Endodermal cell (in vitro differentiated cells): ENCODE measurements at places on chromosomes 5 and 9.

GRCh38 chr5:176583076-176583475, 26.9 kb downstream of the GPRIN1 start:
- DNase-seq, result no peak

- no peak for DNase-seq
Observed at GRCh38 chr5:96829297-96829696, 21.6 kb upstream of the ERAP1 start.

GRCh38 chr9:132472599-132472998, 62.6 kb downstream of the CFAP77 start:
- DNase-seq, result no peak

DNA sequence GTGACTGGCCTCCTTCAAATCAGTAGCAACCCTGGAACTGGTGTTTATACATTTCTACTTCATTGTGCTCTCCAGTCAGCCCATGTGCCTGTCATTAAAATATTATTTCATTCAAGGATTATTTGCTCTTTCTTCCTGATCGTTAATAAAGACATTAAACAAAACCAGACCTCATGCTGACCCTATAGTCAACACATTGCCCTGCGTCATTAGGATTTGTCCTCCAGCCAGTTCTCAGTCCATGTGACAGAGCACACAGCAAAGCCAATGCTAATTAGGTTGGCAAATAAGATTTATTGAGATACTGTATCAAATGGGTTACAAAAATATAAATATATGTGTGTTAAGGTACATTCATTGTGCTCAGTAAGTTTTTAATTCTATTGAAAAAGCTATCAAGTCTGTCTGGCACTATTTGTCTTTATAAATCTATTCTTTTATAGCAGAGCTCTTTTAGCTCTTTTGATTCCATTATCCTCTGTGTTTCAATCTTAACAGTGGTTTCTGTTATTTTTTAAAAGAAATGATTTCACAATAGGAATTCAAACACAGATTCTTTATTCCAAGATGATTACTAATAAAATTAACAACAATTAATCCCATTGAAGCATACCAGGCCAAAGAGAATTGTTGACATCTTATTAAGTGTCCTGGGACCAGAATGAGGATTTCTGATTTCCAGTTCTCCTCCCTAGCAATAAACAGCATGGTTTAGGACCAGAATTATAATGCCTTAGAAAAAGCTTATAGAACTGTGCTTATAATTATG, 209.4 kb upstream of the RGMB start:
- DNase-seq, result no peak

DNA sequence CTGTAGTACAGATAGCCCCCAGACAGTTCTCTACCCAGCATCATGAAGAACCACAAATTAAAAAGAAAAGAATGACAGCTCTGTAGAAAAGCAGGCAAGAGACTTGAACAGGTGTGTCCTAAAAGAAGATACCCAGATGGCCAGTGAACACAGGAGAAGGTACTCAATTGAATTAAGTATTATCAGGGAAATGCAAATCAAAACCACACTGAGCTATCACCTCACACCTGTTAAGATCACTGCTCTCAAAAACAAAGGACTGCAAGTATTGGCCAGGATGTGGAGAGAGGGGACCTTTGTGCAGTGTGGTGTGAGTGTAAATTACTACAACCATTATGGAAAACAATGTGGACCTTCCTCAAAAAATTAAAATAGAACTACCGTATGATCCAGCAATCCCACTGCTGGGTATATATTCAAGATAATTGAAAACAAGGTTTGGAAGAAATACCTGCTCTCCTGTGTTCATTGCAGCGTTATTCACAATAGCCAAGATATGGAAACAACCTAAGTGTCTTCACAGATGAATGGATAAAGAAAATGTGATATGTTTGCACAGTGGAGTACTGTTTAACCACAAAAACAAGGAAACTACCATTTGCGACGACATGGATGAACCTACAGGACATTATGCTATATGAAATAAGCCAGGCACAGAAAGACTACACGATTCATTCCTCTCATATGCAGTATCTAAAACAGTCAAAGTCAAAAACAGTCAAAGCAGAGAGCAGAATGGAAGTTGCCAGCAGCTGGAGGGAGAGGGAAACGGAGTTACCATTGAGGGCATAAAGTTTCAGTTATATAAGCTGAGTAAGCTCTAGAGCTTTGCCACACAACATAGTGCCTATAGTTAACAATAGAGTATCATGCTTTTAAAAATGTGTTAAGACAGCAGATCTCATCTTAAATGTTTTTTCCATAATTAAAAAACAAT, 102.6 kb downstream of the WNK2 start:
- no peak for DNase-seq

GRCh38 chr5:65482736-65483545, 1.2 kb upstream of the ADAMTS6 start:
- DNase-seq, result peak; percentile 72

- no peak for DNase-seq
Observed at GRCh38 chr5:105581988-105582690, 2019.5 kb upstream of the NUDT12 start.

GRCh38 chr5:130000460-130000859, 96.2 kb downstream of the CHSY3 start:
- DNase-seq, result no peak

DNA sequence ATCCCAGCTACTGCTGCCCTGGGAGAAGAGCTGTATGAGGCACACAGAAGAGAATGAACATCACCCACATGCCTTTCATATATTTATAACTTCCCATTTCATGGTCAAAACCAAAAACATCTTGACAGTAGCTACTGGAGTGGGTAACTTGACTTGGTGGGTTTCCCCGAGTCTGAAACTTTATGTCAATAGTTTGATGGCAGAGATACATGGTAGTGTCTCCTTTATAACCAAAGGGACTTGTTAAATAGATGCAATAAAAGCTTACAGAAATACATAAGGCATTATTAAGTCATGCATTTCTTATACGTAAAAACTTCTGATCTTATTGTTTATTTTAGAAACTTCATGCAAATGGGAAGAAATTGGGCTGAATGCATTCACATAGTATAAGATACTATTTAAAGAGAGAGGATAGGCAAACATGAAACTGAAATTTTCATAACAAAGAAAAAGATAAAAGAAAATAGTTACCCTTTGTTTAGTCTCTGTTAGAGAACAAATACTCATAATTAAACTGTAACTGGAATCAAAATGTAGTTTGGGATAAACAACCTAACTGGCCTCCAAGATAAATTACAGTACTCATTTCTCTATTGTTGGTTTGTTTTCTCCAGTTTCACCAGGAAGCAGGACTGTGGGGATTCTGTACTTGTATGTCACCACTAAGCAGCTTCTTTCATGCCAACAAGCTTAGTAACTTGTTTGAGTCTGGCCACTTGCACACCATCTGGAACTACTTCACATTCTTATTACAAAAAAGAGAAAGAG, 459.3 kb upstream of the MEF2C start:
- no peak for DNase-seq

DNA sequence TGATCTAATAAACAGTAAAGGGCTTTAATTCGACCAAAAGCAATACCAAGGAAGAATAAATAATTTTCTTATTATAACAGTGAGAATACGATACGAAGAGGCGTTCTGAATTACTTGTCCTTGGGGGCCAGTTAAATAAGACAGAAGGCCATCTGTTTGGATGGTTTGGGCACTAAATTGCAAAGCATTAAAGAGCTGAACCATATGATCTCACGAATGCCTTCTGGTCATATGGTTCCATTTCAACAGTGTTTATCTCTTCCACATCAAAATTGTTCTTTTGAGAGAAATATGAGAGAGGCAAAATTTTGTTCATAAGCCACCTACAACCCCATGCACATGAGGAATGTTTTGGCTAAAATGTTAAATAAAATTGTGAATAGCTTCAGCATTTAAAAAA, 605.4 kb downstream of the PTPRD start:
- no peak for DNase-seq

DNA sequence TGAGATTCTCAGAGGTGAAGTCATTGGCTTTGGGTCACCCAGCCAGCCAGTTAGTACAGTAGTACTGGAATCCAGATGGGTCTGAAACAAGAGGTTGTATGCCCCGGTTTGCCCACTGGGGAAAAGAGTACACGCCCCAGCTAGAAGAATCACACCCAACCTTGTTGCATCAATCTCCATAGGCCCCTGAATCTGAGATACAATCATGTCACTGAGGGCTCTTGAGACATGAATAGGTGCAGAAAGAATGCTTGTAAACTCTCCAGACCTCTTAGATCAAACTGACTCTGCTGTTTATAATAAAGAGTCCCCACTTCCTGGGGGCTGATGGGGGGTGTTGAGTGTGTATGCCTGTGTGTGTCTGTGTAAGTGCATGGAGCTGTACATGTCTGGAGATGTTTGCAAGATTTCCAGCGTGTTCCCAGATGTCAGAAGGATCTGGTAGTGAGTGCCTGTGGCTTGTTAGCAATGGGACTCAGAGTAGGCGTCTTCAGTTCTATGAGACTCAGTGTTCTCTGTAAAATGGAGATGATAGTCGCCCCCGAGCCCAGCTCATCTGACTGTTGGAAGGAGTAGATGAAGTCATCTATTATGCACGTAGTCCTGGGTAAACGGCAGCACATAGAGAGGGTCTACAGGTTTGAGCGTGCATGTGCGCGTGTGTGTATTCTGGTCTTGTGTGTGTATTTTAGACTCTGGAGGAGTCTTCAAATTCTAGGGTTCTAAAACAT, 48.2 kb downstream of the COL27A1 start:
- DNase-seq, result no peak

DNA sequence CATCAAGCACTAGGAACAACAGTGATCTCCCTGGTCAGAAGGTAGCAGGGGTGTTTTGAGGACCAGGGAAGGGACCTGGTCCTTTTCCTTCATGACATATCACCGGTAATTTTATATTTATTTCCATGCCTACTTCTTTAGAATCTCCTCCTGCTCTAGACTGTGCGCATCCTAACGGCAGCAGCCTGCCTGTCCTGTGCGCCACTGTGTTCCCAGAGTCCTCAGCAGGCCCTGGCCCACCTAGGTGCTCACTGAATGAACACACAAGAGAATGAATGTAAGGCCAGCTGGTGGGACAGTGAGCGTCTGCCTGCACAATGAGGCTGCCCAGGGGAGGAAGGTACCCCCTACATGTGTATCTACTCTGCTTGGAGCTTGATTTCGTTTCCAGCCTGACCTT, 51.5 kb downstream of the C5orf15 start:
- DNase-seq, result no peak

GRCh38 chr5:133794771-133795415, 173.5 kb downstream of the C5orf15 start:
- DNase-seq, result peak; percentile 41

DNA sequence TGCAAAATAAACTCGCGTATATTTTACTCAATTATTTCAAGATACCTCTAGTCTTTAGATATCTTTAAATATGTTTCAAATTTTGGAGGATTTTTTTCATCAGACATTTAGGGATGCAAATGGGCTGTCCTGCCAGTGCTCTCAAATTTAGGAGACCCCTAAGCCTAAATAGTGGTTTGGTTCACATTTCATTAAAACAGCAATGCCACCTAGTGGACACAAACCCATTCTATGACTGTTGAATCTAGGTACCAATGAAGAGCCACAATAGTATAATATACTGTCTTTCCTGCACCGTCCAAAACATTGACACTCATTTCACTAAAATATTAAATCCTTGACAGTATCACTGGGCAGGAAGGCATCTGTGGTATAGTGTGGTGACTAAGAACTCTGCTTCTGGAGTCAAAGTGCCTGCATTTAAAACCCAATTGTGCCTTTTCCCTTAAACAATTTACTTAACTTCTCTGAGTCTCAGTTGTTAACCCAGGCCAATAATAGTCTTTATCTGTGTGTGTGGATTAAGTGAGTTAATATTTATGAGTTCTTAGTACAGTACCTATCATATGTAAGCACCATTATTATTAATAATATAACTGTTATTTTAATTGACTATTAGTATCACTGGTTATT, 148.0 kb downstream of the RORB start:
- DNase-seq, result no peak

DNA sequence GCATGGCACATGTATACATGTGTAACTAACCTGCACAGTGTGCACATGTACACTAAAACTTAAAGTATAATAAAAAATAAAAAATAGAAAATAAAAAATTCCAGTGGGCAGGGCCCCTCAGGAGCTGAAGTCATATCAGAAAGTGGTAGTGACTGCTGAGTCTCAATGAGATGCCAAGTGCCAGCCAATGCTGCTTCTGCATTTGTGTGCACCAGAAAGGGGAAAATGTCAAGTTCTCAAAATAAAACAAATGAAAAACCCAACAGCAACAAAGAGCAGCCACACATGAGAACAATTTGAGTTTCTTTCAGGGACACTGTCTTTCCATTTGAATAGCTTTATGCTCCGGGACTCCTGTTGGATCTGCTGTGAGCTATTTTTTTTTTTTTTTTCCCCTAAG, 117.2 kb upstream of the CCDC112 start:
- no peak for DNase-seq

GRCh38 chr9:88026118-88026479, 51.8 kb upstream of the CDK20 start:
- DNase-seq, result no peak

- no peak for DNase-seq
Observed at GRCh38 chr9:108844391-108844790, 11.4 kb downstream of the ACTL7B start.

- DNase-seq, result no peak
Observed at GRCh38 chr9:134101623-134102149, 33.9 kb upstream of the BRD3 start.

- DNase-seq, result no peak
Observed at GRCh38 chr9:82539146-82539545, 523.8 kb downstream of the RASEF start.

- no peak for DNase-seq
Observed at GRCh38 chr9:2299843-2300205, 284.7 kb downstream of the SMARCA2 start.

GRCh38 chr9:16601991-16602390, 268.5 kb downstream of the BNC2 start:
- no peak for DNase-seq

- no peak for DNase-seq
Observed at GRCh38 chr5:96961053-96961452, 25.2 kb downstream of the LNPEP start.

DNA sequence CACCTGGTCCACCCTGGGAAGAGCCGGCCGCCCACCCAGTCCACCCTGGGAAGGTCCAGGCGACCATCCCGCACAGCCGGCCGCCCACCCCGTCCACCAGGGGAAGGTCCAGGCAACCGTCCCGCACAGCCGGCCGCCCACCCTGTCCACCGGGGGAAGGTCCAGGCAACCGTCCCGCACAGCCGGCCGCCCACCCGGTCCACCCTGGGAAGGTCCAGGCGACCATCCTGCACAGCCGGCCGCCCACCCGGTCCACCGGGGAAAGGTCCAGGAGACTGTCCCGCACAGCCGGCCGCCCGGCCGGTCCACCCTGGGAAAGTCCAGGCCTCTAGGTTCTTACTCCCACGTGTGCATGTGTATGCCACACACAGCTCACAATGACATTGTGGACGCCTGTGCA, 6.7 kb upstream of the QSOX2 start:
- DNase-seq, result no peak

DNA sequence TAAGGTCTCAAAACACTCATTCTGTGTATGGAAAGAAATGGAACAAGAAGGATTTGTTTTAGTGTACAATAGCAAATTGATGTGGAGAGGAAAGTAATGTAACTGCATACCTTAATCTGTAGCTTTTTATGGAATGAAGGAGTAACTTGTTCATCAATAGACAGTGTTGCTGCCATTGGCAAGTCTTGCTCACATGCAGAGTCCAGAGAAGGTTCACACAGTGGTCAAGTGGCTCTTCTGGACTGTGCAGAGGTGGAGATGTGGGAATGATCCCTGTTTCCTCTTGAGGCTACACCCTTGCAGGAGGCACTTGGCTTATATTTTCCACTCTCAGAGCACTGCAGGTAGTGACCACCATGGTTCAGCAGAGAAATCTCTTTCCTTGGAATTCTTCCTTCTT, 132.9 kb upstream of the ANKH start:
- no peak for DNase-seq
